ENCODE measurements at places on chromosomes 4 and X. TPM values are rescaled to one million over a fixed set of nuclear protein-coding genes. Genes with fewer than 3 reads are reported as not detected.

- no peaks in the 10 kb centered on the region for H3K27me3 ChIP-seq
- H3K27ac ChIP-seq = no peak overlapping the region
- H3K4me1 ChIP-seq = no peaks in the 10 kb centered on the region
- no peak for DNase-seq
Observed at GRCh38 chr4:35105486-35105885, 1138.8 kb downstream of the ARAP2 start.

- no peaks in the 10 kb centered on the region for H3K36me3 ChIP-seq
- no peak overlapping the region for H3K4me3 ChIP-seq
- DNase-seq = no peak
- no peaks in the 10 kb centered on the region for H3K27me3 ChIP-seq
Observed at GRCh38 chrX:44036336-44036735, 63.1 kb upstream of the NDP start.

DNA sequence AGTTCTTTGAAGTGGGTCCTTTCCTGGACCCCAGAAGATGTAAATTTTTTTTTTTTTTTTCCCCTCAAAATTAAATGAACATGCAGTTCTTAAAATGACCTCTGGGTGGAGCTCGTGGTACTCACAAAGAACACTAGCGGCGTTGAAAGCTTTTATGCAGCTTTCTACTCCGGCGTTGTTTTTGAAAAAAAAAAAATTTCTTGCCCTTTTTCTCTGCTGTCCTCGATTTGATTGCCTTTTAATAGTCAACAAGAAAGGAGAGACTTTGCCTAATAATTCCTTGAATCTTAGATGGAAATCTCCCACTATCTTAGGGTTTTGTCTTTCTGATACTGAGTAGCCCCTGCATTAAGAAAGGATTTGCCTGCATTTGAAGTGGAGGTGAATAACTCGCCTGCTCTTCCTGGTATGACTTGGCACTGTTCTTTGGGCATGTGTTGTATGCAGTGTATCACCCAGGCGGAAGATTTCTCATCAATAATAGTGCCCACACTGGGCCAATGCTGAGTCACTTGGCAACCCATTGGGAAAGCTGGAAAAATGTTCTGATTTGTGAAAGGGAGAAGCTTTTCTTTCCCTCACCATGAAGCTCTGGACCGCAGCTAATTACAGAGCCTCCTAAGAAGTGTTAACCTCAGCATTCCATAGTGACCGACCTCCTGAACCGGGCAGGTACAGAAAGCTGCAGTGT is 104.0 kb downstream of the PHEX start:
- no peak for DNase-seq
- H3K4me3 ChIP-seq = no peak overlapping the region
- peaks cover 4% of the 10 kb centered on the region for H3K4me1 ChIP-seq
- H3K36me3 ChIP-seq = no peaks in the 10 kb centered on the region

DNA sequence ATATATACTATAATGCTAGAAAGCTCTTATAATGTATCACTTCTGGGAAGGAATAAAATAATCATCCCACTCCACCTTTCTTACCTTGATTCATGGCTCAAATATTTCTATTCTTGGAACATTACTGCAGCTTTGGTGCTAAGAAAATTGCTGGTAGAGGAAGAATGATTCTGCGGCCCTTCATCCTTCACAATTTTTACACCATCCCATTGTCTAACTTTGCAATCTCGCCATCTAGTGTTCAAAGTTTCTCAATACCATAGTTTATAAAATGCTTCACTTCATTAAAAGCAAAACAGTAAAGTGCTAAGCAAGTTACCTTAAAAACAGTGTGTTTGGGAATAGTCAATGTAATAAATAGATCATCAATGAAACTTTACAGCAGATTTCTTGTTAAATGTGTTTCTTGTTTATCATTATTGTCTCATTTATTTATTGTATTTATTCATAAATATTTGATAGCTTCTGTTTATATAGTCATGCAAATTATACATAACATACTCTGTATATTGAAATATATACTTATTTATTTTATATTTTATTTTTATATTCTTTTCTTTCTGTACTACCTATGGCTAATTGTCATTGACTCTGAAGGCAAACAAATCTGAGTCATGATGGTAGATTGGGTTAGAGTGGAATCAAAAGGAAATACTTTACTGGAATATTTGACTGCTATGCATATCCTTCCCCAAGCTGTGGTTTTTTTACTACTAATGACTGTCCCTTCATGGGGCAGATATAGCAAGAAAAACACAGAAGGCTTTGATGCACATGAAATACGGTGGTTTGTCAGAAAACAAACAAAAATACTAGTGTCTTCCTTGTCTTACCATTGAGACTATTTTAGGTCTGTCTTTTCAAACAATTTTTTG is 390.7 kb downstream of the MAPK10 start:
- H3K27ac ChIP-seq = no peak overlapping the region
- no peaks in the 10 kb centered on the region for H3K36me3 ChIP-seq

GRCh38 chrX:2340991-2341390 is 159.8 kb downstream of the DHRSX start:
- H3K4me1 ChIP-seq = no peaks in the 10 kb centered on the region
- DNase-seq = no peak
- H3K4me3 ChIP-seq = no peak overlapping the region
- peaks cover 56% of the 10 kb centered on the region for H3K36me3 ChIP-seq
- no peak overlapping the region for H3K27ac ChIP-seq

DNA sequence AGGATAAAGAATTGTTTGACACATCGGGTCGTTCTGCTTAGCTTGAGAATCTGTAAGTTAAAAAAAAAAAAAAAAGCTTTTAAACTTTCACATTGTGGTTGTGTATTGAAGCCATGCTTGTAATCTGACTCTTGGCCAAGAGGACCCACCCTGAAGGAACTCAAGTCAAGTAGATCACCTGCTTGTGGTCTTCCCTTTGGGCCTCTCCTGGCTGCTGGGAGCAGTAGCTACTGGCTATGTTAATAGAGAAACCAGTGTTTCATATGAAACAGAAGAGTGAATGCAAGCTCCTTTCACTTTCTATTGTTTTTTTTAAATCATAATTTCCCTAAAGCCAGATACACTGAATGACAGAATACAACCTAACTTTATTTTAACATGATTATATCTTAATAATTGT is 402.4 kb upstream of the NDST4 start:
- H3K4me1 ChIP-seq = no peaks in the 10 kb centered on the region
- H3K27ac ChIP-seq = no peak overlapping the region
- H3K4me3 ChIP-seq = no peak overlapping the region
- no peak for DNase-seq
- no peaks in the 10 kb centered on the region for H3K27me3 ChIP-seq
- no peaks in the 10 kb centered on the region for H3K36me3 ChIP-seq

DNA sequence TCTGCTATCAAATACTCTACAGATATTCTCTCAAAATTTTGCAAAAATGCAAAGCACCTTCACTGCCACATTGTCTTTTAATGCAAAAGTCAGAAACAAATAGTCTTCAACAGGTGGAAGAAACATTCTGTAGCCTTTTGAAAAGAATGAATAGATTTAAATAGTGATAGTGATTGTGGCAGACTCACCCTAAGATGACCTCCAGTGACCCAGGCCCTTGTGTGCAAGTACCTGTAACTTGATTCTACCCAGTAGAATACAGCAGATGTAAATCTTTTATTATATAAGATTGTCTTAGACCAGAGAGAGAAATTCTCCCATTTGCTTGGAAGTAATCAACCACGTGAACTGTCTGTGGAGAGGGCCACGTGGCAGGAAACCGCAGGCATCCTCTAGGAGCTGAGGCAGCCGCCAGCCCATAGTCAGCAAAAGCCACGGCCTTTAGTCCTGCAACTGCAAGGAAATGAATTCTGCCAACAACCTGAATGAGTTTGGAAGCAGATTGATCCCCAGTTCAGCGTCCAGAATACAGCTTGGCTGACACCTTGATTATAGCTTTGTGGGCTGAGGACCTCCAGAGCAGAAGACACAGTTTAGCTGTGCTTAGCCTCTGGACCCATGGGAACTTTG is 272.5 kb downstream of the ARHGAP10 start:
- H3K27me3 ChIP-seq = no peaks in the 10 kb centered on the region
- no peak overlapping the region for H3K4me3 ChIP-seq
- DNase-seq = no peak
- peaks cover 6% of the 10 kb centered on the region for H3K36me3 ChIP-seq
- H3K4me1 ChIP-seq = peaks cover 20% of the 10 kb centered on the region

The RUFY3 gene
- 22.3 TPM for total RNA-seq

DNA sequence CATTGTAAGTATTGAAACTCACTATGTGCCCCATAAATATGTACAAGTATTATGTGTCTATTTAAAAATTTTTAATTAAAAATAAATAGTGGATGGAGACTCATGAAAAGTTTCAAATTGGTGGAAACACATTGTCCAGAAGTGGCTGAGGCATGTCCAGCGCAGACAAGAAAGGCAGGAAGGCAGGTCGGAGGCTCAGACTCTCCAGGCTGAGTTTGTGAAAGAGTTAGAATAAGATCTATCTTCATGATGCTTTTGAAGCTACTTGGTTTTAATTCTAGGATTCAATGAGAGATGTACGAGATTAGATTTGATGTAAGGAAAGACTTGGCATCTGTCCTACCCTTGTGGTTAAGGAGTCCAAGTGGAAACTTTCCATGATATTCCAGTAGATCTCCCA is 19.8 kb downstream of the PNMA6F start:
- peaks cover 4% of the 10 kb centered on the region for H3K4me1 ChIP-seq
- H3K4me3 ChIP-seq = no peak overlapping the region
- no peaks in the 10 kb centered on the region for H3K36me3 ChIP-seq
- DNase-seq = no peak
- H3K27ac ChIP-seq = no peak overlapping the region

DNA sequence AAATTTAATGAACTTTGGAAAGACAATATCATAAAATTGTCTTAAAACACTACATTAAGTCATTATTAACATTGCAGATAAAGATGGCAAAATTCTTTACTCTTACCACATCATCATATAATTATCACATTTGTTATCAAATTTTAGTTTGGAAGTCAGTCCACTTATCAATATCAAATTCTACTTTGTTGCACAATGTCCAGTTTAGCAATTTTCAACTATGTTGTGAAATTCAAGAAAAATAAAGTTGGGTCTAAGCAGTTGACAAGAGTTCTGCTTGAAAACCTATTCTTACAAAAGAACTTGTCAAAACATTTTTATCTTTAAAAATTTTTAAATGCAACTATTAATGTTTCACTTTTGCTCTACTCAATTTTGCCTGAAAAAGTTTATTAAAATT is 44.7 kb upstream of the TET2 start:
- H3K27me3 ChIP-seq = peaks cover 3% of the 10 kb centered on the region
- H3K4me1 ChIP-seq = no peaks in the 10 kb centered on the region

The ABLIM2 gene
- total RNA-seq = 0.60 TPM

The OPRPN gene
- not detected for total RNA-seq

The EDA2R gene
- total RNA-seq = 2.3 TPM

GRCh38 chr4:10441512-10441911 is 15.7 kb downstream of the ZNF518B start:
- H3K4me3 ChIP-seq = no peak overlapping the region
- peaks cover 9% of the 10 kb centered on the region for H3K4me1 ChIP-seq
- DNase-seq = no peak

DNA sequence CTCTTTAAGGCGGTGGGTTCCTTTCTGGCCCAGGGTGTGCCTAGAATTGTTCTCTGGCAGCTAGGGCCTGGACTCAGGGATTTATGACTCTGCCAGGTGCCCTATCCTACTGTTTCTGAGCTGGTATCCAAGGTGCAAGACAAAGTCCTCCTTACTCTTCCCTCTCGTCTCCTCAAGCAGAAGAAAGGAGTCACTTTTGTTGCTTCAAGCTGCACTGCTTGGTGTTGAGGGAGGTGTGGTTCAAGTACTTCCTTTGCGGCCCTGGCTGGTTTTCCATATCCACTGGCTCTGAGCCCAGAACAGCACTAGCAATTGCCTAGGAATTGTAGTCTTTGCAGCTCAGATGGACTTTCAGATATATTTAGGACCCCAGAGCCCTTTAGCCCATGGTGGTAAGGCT is 39.3 kb downstream of the RTL3 start:
- no peak overlapping the region for H3K4me3 ChIP-seq
- H3K27me3 ChIP-seq = no peaks in the 10 kb centered on the region
- H3K36me3 ChIP-seq = no peaks in the 10 kb centered on the region
- H3K4me1 ChIP-seq = peaks cover 1% of the 10 kb centered on the region

GRCh38 chr4:180947425-180947824 is 1295.8 kb upstream of the TENM3 start:
- no peak overlapping the region for H3K4me3 ChIP-seq
- H3K27me3 ChIP-seq = no peaks in the 10 kb centered on the region
- H3K36me3 ChIP-seq = no peaks in the 10 kb centered on the region
- H3K4me1 ChIP-seq = no peaks in the 10 kb centered on the region

DNA sequence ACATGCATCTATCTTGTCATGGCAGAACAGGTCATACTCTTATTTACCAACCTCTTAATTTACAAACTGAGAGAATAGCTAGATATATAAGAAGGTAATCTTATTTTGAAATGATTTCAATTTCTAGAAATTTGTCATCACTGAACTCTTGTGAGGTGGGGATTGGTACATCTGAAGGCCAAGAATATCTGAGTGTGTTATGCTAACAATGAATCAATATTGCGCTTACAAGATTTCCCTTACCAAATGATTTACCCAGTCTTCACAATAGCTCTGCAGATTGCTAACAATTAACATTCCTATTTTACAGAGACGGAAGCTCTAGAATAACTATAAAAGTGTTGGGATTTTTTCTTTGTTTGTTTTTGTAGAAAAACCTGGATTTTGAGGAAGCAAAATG is 48.3 kb downstream of the RBPJ start:
- H3K4me3 ChIP-seq = no peak overlapping the region
- H3K27me3 ChIP-seq = no peaks in the 10 kb centered on the region
- peak overlapping the region; percentile 43 for H3K27ac ChIP-seq
- H3K36me3 ChIP-seq = peaks cover 68% of the 10 kb centered on the region

- H3K27ac ChIP-seq = no peak overlapping the region
- H3K4me1 ChIP-seq = no peaks in the 10 kb centered on the region
- no peaks in the 10 kb centered on the region for H3K36me3 ChIP-seq
- no peak overlapping the region for H3K4me3 ChIP-seq
- DNase-seq = no peak
Observed at GRCh38 chrX:643241-643595, 12.6 kb downstream of the SHOX start.

The IQSEC2 gene
- total RNA-seq = 0.14 TPM

DNA sequence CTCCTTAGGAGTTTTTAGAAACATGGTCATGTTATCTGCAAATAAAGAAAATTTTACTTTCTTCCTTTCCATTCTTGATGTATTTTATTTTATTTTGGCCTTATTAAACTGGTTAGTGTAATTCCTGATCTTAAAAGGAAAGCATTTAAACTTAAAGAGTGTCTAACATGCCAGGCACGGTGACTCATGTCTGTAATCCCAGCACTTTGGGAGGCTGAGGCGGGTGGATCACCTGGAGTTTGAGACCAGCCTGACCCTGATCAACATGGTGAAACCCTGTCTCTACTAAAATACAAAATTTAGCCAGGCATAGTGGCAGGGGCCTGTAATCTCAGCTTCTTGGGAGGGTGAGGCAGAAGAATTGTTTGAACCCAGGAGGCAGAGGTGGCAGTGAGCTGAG is 281.3 kb downstream of the PTTG2 start:
- H3K4me3 ChIP-seq = no peak overlapping the region
- no peaks in the 10 kb centered on the region for H3K36me3 ChIP-seq
- no peak for DNase-seq
- peaks cover 9% of the 10 kb centered on the region for H3K4me1 ChIP-seq
- no peak overlapping the region for H3K27ac ChIP-seq
- H3K27me3 ChIP-seq = peaks cover 6% of the 10 kb centered on the region

The PAGE5 gene
- total RNA-seq = not detected

GRCh38 chrX:140503714-140504351 is 1.0 kb downstream of the SOX3 start:
- H3K27me3 ChIP-seq = peaks cover 55% of the 10 kb centered on the region
- no peaks in the 10 kb centered on the region for H3K4me1 ChIP-seq
- no peak overlapping the region for H3K4me3 ChIP-seq
- H3K36me3 ChIP-seq = no peaks in the 10 kb centered on the region
